CD4-positive, alpha-beta T cell treated with Interleukin-15 for 4 hours (primary cell): ENCODE measurements at places on chromosomes 6 and 20.

- DNase-seq: no peak
These were observed 27.6 kb downstream of the DCDC2 start for GRCh38 chr6:24330137-24330732.

GRCh38 chr6:21529431-21529830 is 64.1 kb upstream of the SOX4 start:
- DNase-seq: no peak

DNA sequence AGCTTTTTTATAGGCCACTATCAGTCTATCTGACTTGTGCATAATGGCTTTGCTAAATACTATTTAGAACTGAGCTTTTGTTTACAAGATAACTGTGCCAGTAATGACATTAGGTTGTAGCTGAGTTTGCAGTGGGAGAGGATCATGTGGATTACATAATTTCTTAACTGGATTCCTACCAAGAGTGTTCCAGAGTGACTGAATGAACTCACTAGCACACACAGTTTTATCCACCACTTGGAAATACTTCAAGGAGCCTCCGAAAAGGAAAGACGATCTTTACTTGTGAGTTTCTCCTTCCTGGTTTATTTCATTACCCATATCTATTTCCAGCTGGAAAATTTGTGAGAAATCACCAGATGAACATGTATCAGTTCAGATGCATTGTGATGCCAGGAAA is 10.9 kb upstream of the SYNE1 start:
- DNase-seq: no peak

DNA sequence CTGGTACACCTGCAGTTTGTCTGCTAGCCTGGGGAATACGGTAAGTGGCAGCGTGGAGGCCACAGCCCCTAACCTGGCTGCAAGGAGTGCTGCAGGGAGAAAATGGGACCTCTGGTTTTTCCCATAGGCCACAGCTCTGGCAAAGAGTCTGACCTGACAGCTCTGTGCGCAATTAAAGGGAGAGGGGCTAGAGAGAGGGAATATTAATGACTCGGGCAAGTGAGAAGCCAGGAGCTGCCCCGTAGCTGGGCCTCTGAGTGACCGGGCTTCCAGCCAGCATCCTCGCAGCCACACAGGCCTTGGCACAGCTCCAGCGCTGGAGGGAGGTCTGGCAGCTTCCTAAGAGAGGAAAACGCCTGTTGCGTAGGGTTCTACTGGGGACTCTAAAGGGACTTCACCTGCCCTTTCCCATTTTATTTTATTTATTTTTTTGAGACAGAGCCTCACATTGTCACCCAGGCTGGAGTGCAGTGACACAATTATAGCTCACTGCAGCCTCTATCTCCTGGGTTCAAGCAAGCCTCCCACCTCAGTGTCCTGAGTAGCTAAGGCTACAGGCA is 18.2 kb upstream of the OCSTAMP start:
- DNase-seq: no peak

GRCh38 chr6:14119784-14120183 is 2.2 kb downstream of the CD83 start:
- no peak for DNase-seq

DNA sequence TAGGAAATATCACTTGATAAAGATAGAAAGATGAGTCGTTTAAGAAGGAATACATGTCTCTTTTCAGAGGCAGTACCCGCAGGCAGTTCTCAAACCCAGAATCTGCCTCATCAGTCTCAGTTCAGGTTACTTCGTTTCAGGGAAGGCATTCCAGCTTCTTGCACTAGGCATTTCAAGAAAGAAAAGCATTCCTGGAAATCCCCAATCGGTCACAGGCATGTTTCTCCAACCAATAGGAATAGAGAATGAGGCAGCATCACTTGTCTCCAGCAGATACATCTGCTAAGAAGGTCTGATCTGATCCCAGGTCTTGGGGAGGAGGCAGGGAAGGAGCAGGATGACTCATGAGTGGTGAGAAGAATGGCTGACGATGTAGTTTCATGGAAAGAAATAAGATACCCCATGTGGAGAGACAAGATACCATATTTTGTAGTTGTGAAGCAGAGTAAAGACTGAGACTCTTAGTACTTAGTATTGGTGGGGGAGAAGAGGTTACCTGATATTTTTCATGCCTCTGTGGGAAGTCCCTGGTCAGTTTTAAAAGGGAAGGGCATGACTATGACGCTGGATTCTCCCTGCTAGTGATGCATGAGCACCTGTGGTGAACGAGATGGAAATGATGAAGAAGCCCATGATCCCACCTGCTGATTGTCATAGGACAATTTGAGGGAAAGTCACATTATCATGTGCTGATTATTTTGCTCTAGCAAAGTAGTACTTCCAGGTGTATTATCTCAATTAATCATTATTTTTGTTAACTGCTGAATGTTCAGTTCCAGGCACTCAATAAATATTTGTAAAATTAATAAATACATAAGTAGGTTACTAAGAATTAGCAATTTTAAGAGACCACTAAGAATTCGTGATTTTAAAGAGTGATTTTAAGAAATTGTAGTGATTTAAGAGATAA is 20.3 kb upstream of the HLA-DRB1 start:
- DNase-seq: peak; percentile 77

DNA sequence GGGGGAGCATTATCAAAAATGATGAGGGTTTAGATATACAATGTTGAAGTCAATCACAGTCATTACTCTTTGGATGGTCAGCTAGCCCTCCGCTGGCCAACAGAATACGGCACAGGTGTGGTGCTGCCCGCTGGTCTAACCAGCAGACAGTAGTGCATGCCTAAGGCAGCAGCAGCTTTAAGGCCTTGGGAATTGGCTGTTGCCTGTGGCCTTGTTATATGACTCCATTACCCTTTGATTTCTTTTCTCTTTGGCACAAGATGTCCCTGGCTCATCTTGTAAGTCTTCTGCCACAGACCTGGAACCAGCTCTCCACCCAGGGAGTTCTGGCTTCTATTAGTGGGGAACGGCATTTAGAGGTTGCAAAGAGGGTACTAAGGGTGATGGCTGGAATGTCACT is 110.2 kb downstream of the WDR27 start:
- no peak for DNase-seq

DNA sequence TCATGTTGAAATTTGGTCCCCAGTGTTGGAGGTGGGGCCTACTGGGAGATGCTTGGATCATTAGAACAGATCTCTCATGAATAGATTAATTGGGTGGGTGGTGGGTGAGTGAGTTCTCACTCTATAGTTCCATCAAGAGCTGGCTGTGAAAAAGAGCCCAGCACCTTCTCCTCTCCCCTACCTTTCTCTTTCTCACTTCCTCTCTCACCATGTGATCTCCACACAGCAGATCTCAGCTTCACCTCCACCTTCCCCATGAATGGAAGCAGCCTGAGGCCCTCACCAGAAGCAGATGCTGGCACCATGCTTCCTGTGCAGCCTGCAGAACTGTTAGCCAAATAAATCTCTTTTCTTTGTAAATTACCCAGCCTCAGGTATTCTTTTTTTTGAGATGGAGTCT is 12.9 kb upstream of the GMNN start:
- no peak for DNase-seq

DNA sequence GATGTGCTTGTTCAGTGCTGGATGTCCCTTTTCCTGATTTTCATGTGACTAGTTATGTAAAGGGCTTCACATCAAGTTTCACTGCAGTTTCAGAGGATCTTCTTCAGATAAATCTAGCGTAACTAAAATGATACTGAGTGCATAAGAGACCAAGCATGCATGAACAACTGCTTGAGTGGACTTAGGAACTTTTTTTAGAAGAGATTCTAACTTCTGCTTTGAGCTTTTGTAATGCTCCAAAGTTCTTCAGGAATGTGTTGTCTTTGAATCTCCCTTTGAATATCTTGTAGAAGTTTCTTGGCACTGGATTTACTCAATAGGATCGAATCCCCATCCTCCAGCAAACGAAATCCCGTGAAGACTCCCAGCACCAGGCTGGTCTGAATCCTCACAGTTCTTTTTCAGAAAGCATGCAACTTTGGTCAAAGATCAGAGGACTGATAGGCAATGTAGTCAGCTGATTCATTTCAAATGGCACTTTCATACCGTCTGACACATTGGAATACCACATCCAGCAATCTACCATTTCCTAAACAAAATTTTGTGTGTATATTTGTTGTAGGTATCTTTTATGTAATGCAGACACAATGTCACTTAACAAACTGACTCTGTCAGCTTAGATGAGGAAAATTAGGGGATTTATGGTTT is 33.2 kb downstream of the ENPP1 start:
- no peak for DNase-seq

- DNase-seq: no peak
These were observed 14.6 kb downstream of the TJAP1 start for GRCh38 chr6:43491750-43492661.

- no peak for DNase-seq
These were observed 34.2 kb downstream of the ARHGAP40 start for GRCh38 chr20:38635721-38636288.

DNA sequence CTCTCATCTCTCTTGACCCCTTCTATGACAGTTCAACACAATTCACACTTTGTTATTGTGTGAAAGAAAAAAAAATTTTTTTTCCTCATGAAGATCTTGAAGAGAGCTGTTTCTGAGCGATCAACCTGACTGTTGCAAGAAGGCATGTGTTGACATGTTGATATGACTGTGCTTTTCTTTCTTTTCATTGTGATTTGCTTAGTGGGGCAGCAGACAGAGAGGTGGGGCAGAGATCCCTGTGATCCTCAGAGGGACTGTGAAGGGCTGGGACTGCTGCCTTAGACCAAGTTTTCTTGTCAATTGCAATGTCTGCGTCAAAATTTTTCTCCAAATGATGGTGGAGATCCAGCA is 70.8 kb upstream of the IYD start:
- no peak for DNase-seq

- no peak for DNase-seq
These were observed 91.1 kb downstream of the UST start for GRCh38 chr6:148837941-148838340.

- no peak for DNase-seq
These were observed at the start of gene MYMX for GRCh38 chr6:44216677-44217331. Gene MYMX, plus strand, starts transcription at chr6:44216926. Its CDS starts 546 bp downstream, at chr6:44217472.

GRCh38 chr20:7113577-7114466 is 346.3 kb downstream of the BMP2 start:
- no peak for DNase-seq

DNA sequence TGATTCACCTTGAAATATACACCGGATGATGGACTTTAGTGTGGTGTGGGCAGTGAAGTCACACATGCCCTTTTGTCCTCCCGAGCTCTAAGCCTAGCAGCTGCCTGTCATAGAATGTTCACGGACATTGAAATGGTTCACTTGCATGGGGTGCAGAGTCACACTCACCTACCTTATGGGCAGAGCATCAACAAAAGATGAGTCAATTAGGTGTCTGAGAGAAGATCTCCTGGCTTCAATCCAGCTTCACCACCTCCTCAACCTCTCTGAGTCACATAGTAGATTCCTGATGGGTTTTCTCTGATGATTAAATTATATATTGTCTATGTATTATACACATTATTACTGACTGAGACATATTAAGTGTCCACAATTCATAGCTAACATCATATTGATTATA is 48.1 kb upstream of the HLA-E start:
- peak; percentile 11 for DNase-seq

GRCh38 chr6:27294409-27294808 is 17.7 kb downstream of the POM121L2 start:
- no peak for DNase-seq

- no peak for DNase-seq
These were observed 255.6 kb upstream of the ZFP64 start for GRCh38 chr20:52447225-52447551.

DNA sequence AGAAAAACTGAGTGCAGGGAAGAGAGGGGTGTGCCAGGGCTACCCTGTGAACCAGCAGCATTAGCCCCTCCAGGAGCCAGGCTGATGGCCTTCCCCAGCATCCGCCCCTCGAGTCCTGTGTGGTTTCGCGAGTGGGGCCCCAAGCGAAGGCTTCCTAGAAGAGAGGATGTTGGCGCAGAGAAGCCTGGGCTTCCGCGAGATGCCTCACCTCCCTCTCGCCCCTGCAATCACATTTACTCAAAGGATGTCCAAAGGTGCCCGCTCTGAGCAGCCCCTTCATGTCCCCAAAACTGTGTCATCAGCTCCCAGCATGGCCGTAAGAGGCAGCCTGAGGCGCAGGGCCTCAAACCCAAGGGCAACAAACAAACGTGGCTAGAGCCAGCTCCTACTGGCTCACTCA is 111.7 kb downstream of the PREX1 start:
- peak; percentile 72 for DNase-seq

DNA sequence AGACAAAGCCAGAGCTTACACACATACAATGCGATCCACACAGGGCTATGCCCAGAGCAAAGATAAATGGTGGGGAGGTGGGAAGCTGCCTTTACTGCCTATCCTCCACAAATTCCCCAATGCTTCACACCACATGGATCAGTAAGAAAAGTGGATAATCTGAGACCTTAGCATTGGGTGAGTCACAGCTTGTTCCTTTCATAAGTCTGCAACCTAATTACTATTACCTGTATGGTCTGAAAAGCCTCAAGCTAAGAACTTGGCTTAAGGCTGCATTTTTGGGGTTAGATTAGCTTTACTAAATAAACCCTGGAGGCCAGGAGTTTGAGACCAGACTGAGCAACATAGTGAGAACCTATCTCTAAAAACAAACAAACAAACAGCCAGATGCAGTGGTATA is 66.0 kb upstream of the BTBD3 start:
- DNase-seq: no peak

DNA sequence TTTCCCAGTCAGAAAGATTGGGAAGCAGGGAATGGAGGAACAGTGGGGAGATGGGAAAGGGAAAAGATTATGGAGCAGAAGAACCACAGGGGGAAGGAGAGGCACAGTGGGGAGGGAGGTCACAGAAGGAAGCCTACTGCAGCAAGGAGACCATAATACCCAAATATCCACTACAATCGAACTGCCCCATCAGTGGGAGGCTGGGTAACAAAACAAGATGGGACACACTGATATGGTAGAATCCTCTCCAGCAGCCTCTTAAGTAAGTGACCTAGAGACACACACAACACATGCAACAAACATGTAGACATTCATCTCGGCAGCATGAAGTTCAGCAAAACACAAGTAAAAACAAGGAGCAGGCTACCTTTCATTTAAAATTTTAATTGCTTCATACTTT is 4.8 kb upstream of the FOXP4 start:
- no peak for DNase-seq

DNA sequence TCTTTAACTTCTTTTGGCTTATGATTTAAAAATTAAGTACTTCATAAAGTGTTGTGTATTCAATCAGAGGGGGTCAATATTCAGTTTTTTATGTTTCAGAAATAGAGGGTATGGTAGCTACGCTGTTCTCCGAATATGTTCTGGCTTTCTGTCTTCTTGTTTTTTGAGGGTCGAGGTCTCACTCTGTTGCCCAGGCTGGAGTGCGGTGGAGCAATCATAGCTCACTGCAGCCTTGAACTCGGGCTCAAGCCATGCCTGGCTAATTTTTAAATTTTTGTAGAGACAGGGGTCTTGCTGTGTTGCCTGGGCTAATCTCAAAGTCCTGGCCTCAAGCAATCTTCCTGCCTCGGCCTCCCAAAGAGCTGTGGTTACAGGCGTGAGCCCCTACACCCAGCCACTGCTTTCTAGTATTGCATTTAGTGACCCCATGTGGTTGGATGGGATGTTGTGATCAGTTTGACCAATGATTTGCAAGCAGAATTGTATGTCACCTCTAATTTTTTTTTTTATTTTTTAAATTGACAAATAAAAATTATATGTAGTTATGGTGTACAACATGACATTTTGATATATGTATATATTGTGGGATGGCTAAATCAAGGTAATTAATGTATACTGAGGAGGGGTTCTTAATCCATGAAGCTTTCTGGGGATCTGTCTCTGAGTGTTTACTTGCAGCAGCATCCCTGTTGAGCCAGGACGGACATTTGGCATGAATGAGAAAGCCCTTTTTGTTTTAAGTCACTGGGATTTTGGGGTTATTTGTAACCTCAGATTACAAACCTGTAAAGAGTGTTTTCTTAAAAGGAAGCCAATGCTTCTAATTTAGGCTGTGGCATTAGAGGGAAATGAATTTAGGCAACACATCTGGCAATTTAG is 38.5 kb upstream of the DEK start:
- no peak for DNase-seq
